ENCODE measurements at places on chromosomes 7 and 10. TPM values are rescaled to one million over a fixed set of nuclear protein-coding genes. Genes with fewer than 3 reads are reported as not detected.

DNA sequence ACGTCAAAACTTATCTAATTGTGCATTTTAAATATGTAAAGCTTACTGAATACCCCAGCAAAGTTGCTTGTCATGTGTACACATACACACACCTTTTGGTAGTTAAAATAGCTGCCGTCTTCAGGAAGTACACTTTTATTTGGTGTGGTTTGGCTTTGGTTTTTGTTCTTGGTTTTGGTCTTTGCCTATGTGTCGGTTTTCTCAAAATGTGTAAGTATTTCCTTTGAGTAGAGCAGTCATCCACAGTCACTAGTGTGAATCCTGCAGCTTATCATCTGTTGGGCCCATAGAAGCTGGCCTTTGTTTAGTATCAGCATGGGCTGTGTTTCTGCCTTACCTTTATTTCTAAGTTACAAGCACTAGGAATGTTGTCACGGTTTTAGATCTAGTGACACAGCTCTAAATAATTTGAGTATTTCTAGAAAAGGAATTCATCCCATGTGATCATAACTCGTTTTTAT lies 35.3 kb downstream of the NET1 start:
- no peaks in the 10 kb centered on the region for H3K36me3 ChIP-seq
- DNase-seq: no peak
- H3K27me3 ChIP-seq: no peaks in the 10 kb centered on the region

- no peak overlapping the region for H3K27ac ChIP-seq
- H3K27me3 ChIP-seq: no peaks in the 10 kb centered on the region
Observed at GRCh38 chr7:92656121-92656520, 65.9 kb upstream of the FAM133B start.

- H3K4me3 ChIP-seq: no peak overlapping the region
- H3K27ac ChIP-seq: no peak overlapping the region
- no peaks in the 10 kb centered on the region for H3K4me1 ChIP-seq
- no peak for DNase-seq
Observed at GRCh38 chr10:45278860-45279498, 36.4 kb downstream of the OR13A1 start.

- no peaks in the 10 kb centered on the region for H3K36me3 ChIP-seq
- H3K27me3 ChIP-seq: no peaks in the 10 kb centered on the region
- no peak overlapping the region for H3K27ac ChIP-seq
- no peak overlapping the region for H3K4me3 ChIP-seq
- no peak for DNase-seq
Observed at GRCh38 chr7:107113866-107114265, 54.9 kb upstream of the HBP1 start.

DNA sequence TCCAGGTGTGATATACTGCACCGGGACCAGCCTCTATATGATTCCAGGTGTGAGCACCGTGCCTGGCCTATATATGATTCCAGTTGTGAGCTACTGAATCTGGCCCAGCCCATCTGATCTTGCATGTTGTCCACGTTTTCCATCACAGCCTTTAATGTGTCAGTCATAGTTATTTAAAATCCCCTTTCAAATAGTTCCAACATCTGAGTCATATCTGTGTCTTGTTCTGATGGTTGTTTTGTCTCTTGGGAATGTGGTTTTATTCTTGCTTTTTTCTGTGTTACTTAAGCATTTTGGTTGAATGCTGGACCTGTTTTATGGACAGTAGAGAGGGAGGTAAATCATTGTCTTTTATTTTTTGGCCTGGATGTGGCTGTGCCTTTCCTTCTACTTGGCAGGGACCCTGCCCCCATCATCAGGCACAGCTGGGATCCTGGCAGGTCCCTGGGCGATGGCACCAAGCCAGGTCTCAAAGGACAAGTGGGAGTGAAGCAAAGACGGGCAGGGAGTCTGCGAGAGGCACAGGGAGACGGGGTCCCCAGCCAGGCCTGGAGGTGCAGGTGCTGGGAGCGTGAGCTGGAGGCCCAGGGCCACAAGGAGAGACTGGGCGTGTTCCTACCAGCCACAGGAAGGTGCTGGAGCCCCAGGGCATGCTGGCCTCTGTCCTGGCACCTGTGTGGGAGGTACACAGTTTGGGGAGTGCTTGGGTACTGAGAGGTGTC lies 94.7 kb downstream of the DYNC2I1 start:
- H3K4me1 ChIP-seq: no peaks in the 10 kb centered on the region
- H3K27ac ChIP-seq: no peak overlapping the region
- DNase-seq: no peak
- no peaks in the 10 kb centered on the region for H3K27me3 ChIP-seq
- H3K36me3 ChIP-seq: peaks cover 11% of the 10 kb centered on the region

GRCh38 chr7:90727412-90727811 lies 131.3 kb downstream of the CDK14 start:
- H3K27me3 ChIP-seq: no peaks in the 10 kb centered on the region
- H3K4me1 ChIP-seq: peaks cover 13% of the 10 kb centered on the region
- H3K4me3 ChIP-seq: no peak overlapping the region

KDM7A gene
- total RNA-seq: 29.2 TPM

GLRX3 gene
- total RNA-seq: 41.3 TPM

MCM10 gene
- 0.45 TPM for total RNA-seq

PNLIPRP3 gene
- 0.11 TPM for total RNA-seq

MRLN gene
- total RNA-seq: not detected

HOXA4 gene
- total RNA-seq: 2.1 TPM

IGFBP1 gene
- not detected for total RNA-seq

GPR26 gene
- total RNA-seq: not detected

All from thyroid gland (tissue), 4 donors.